ENCODE measurements at places on chromosomes 2 and 18.

DNA sequence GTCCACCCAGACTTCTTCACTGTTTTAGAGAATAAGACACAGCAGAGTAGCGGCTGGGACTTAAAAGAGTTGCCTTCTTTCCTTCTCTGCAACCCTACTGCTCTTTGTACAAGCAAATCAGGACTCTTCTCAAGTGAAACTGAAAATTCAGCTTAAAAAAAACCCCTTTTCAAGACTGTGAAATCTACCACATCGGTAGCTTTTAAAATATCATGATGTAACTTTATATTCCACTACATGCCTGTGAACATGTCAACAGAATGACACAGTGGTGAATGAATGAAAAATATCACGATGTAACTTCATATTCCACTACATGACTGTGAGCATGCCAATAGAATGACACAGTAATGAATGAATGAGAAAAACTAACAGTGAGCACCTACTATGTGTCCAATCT lies 53.4 kb downstream of the TCF4 start:
- DNase-seq, result no peak

DNA sequence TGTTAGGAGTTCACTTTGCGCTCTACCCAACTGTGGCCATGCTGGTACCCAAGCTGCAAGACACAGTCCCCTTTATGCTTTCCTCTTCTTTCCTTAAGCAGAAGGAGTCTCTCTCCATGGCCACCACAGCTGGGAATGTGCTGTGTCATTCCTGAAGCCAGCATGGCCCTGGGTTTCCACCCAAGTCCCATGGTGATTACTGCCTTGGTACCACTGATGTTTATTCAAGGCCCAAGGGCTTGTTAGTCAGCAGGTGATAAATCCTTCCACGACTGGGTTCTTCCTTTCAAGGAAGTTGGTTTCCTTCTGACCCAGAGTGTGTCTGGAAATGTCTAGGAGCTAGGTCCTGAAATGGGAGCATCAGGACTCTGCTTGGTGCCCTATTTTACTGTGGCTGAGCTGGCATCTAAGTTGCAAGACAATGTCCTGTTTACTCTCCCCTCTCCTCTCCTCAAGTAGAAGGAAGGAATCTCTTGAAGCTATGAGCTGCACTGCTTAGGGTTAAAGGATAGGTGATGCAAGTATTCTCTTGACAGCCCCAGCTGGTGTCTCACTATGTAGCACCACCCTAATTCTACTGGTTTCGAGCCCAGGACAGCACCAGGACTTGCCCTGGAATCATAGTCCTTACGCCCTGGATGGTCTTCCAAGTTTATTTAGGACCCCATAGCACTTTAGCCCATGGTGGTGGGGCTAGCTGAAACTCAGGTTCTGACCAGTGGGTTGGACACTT lies 18.7 kb upstream of the NUP35 start:
- no peak for DNase-seq

GRCh38 chr2:229728370-229728769 lies 14.0 kb upstream of the DNER start:
- no peak for DNase-seq

DNA sequence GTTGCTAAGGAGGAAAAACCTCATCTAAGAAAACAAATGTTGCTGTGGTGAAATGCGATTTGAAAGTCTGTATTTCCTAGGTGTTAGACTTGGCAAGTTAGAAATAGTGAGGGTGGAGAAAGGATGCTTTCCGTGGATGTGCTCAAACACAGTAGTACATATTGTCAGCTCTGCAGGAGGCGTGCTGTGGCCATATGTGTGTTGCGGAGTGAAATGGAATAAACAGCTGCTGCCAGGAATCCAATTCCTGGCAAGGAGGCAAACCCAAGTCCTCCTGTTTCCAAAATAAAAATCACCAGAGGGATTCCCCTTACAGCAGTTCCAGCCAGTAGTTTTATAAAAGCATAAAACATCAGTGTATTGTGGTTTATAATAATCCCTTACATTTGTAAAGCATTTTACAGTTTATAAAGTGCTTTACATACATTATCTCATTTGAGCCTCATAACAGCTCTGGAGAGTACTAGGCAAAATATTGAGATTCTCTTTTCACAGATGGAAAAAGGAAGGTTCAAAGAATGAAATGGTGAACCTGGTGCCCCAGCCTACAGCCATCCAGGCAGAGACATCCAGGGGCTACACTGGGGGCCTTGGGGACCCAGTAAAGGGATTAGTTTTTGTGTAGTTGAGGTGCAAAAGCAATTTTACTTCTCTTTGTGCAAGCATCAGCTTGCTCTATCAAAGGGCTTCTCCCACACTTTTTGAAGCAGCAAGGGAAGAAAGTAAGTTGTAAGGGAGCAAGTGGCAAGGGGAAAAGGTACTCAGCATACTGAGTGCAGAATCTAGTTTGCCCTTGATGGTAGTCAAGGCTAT lies 206.0 kb downstream of the AGPS start:
- DNase-seq, result no peak

DNA sequence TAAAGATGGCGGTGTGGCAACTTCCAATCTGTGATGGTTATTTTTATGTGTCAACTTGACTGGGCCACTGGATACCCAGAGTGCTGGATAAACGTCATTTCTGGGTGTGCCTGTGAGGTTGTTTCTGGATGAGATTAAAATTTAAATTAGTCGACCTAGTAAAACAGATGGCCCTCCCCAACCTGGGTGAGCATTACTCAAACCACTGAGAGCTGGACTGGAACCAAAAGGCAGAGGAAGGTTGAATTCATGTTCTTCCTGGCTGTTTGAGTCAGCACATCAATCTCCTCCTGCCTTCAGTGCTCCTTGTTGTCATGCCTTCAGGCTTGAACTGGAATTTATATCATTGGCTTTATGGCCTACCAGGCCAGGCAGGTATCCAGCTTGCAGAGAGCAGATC lies 190.8 kb upstream of the RGPD4 start:
- no peak for DNase-seq

- peak; percentile 40 for DNase-seq
These were observed 819 bp downstream of the ANKRD44 start for GRCh38 chr2:197309691-197310231.

DNA sequence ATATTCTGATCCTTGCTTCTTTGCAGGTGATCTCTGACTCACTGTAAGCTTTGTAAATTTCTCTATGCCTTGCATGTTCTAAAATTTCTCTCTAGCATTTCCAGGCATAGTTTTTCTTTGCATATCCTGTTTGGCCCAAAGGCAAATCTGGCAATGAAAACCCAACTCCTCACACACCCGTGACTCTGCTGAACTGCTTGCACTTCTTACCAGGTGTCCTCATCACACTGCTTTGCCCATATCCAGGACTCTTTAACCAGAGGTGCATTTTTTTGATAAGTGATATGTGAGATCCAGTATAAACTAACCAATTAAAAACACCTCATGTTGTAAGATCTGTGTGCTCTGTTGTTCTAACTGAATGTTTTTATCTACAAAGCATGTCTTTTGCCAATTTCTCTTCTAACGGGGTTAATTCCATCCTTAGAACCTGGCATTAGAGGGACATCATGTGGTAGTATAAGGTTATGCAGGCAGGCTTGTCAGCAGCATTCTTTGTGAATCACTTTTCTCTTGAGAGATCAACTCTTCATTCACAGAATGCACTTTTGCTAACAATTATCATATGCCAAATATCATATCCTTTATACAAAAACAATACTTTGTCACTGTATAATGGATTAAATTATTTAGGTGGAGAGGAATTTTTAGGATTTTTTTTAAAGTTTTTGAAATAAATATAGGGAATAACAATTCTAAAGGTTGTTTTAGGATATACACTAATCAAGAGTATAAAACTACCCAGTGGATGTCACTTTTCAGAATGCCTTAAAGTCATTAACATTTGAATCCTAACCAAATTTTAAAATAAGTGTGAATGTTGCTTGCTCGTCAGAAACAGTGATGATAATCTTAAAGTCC lies 20.8 kb upstream of the TMX3 start:
- DNase-seq, result no peak
